ENCODE measurements at places on chromosomes 7 and 10.

- no peak for DNase-seq
These were observed 144.7 kb downstream of the PFKFB3 start for GRCh38 chr10:6347391-6347951.

- no peak for DNase-seq
These were observed 654 bp downstream of the MUC3A start for GRCh38 chr7:100949933-100950443.

DNA sequence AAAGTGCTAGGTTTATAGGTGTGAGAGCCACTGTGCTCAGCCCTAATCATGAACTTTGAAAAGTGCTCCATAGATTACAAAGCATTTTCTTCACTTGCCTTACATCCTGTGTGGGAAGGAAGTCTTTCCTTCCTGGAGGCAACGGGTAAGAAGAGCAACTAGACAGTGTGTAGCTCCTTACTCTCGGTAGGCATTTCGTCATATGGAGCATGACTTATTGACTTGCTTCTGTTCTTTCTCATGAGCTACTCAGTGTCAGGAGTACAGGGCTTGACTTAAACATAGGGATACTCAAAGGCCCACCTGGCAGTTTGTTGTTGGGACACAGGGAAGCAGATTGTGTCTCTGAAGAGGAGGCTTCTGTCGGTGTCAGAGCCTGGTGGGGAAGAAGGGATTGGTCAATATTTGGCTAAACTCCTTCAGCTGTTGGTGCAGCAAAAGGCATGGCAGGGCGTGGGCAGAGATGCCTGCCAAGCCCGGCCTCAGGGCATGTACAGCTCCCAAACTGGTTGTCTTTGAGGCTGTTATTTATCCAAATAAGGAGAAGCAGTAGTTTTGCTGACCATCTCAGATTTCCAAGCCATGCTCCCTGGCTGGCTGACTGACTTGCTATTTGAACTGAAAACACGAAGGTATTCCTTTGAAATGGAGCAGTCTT, 248.9 kb downstream of the KIAA1217 start:
- DNase-seq, result peak; percentile 75

DNA sequence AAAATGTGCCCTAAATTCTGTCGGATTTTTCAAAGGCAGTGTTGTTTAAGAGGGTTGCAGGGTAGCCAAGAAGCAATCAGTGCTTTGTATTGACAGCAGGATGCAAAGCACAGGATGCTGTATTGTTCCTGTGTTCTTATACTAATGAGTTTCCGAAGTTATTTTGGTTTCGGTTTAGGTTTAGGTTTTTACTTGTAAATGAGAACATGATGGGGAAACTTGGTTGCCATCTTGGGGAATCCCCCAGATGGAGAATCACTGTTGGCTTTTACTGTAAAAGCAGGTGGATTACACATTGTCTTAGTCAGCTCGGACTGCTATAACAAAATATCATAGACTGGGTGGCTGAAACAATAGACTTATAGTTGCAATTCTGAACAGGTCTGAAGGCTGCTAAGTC, 72.1 kb downstream of the INHBA start:
- DNase-seq, result no peak

GRCh38 chr7:19143881-19144574, 1.2 kb downstream of the FERD3L start:
- no peak for DNase-seq

DNA sequence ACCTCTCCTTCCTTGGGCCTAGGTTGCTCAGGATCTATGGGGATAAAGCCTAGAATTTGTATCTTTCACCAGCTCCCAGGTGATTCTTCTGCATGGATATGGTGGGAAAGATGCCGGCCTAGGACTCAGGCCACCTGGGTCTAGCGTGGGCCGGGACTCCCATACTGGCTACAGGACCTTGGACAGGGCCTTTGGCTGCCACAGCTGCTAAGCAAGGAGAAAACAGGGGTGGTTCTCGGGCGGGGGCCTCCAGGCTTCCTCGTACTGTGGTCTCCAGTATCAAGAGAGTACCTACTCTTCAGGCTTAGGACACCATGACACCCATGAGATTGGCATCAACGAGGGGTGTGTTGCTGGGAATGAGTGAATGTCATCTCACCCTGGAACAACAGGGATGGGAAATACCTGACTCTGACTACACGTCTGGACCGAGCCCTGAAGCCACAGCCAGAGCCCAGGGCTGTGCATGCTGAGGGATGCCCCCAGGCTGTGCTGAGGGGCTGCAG, 120.3 kb upstream of the ADAM12 start:
- DNase-seq, result no peak

- no peak for DNase-seq
These were observed 98.8 kb downstream of the INPP5A start for GRCh38 chr10:132636358-132636757.

DNA sequence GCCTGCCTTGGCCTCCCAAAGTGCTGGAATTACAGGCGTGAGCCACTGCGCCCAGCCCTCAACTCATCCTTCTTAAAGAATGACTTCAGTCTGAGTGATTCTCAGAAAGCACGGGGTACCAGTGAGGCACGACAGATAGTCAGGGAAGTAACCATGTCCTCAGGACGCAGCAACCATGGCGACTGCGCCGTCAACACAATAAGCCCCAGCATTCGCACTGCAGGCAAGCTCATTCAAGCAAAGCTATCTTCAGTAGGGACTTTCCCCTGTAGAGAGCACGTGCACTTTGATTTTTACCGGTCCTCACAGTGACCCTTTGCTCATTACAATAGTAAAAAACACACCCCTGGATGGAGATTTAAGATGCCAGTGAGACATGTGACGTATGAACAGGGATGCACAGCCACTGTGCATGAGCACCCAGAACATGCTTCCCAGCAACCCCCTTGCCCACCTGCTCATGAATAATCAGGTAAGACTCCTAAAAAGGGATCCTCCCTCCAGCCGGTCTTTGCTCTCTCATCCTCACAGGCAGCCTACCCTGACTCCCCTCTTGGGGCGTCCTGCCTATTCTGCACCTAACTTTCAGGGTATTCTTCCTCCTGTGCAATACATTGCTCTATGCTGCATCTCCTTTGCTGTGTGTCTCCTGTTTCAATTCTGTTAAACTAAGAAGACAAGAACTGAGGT, 9.1 kb downstream of the WDR86 start:
- no peak for DNase-seq

- DNase-seq, result peak; percentile 59
These were observed 99.9 kb upstream of the AKR1E2 start for GRCh38 chr10:4725917-4726606.

DNA sequence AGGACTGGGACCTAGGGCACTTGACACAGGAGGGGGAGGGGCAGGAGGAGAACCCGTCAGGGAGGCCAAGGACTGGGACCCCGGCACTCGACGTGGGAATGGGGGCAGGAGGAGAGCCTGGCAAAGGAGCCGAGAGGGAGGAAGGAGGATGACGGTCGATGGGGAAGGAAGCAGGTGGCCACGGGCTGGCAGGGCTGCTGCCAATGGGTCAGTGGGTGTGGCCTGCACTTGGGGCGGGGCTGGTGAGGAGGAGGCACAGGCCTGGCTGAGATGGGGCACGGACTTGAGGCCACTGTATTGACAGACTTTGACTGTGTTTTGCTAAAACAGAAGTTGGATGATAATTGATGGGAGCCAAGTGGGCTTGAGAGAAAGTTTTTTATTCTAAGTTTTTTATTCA, 68.9 kb downstream of the RBM33 start:
- DNase-seq, result no peak

DNA sequence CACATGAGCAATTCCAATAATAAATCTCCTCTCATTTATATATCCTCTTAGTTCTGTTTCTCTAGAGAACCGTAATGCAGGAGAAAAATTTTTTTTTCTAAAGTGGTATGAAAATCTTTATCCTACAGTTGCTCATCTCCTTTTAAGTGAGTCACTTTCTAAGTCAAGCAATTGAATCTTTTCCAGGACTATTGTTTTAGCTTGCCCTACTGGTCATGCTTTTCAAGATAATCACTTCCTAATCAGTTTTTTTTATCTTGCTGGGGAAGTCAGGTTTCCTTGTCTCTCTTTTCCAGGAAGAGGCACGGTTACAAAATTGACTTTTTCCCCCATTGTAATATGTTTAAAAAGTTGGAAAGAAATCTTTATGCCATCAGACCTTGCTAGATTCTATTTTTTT, 44.0 kb downstream of the INPP5F start:
- peak; percentile 26 for DNase-seq

DNA sequence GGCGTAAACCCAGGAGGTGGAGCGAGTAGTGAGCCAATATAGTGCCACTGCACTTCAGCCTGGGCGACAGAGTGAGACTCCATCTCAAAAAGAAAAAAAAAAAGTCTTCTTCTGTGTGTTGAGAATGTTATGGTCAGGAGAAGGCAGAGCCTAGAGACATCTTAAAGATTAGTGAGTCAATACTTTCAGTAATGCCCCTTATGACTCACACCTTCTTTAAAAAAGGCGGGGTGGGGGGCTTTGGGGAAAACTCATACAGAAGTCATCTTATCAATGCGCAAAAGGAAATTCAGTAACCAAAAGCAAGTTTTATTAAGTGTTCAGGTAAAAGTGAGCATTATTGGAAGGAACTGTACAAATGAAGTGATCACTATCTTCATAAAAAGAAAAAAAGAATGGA, 1369.8 kb upstream of the LRRTM3 start:
- DNase-seq, result no peak

GRCh38 chr10:72503241-72503640, 122.6 kb downstream of the MICU1 start:
- DNase-seq, result peak; percentile 50

DNA sequence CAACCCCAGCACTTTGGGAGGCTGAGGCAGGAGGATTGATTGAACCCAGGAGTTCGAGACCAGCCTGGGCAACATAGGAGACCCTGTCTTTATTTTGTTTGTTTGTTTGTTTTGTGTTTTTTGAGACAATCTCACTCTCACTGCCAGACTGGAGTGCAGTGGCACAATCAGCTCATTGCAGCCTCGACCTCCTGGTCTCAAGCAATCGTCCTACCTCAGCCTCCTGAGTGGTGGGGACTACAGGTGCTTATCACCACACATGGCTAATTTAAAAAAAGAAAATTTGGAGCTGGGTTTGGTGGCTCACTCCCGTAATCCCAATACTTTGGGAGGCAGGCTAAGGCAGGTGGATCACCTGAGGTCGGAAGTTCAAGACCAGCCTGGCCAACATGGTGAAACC, 30.6 kb upstream of the CCL24 start:
- no peak for DNase-seq

DNA sequence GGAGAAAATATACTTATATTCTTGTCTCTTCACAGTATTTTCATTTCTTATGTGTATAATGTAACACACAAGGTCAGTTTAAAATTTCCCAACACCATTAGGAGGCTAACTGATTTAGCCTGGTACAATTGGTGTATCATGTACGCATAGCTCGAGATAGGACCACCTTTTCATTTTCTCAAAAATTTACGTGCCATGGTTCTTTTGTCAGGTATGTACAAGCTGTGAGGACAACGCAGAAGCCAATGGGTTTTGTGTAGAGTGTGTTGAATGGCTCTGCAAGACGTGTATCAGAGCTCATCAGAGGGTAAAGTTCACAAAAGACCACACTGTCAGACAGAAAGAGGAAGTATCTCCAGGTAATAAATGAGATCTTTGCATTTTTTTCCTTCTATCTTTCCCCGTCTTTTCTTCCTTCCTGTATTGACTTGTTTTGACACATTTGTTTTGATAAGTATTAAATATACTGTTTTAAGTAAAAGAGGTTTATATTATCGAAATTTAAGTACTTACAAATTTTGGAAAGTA, 55.0 kb downstream of the TRIM24 start:
- DNase-seq, result no peak
